ENCODE measurements at places on chromosomes 5 and 9. TPM values are rescaled to one million over a fixed set of nuclear protein-coding genes. Genes with fewer than 3 reads are reported as not detected.

The ORM2 gene
- not detected for total RNA-seq

GRCh38 chr9:111516061-111516465, 8.9 kb upstream of the ZNF483 start:
- no peak for DNase-seq

DNA sequence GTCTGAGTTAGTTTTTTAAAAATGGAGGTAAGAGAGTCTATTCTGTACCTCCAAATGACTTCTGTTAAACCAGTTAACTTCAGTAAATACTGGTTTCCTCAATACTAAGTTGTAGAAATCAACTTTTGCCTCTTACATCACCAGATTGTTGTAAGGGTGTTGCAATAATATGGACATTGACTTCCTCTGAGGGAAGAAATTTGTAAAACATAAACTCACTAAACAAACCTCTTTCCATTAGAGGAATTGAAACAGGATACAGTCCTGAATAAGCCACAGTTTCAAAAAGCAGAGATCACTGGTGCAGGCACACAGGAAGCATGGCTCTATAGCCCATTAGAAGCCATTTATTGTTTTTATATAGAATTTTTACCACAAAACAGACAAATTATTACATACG, 32.7 kb upstream of the SLCO6A1 start:
- no peak for DNase-seq

The ADCY2 gene
- total RNA-seq: 21.7 TPM

- no peak for DNase-seq
These were observed at the start of gene BNC2 for GRCh38 chr9:16870596-16871335. Gene BNC2, minus strand, starts transcription at chr9:16870670. Its CDS starts 22 bp downstream, at chr9:16870648.

GRCh38 chr9:4769321-4770080, 23.2 kb upstream of the RCL1 start:
- DNase-seq: no peak

DNA sequence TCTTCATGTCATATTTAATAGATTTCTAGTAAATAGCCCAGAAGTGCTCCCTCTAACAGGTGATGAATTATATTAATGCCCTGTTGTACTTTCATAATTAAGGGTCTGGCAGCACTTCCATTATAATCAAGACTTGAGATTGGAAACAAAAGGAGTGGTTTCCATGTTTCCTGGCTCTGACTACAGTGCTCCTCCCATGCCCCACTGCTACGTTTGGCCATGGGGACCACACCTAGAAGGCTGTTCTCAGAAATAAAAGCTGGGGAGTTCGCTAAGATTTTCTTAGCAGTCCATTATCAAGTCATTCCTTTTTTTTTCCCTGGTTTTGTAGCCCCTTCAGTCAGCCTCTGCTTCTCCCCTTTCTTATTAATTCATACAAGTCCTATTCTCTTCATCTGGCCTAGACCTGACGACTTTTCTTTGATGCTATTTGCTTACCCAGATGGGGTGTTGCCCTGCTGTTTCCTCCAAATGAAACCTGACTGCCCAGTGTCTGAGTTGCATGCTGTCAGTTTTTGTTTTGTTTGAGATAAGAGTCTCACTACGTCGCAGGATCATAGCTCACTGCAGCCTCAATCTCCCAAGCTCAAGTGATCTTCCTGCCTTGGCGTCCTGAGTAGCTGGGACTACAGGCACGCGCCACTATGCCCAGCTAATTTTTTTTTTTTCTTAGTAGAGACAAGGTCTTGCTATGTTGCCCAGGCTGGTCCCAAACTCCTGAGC, 312.1 kb upstream of the EFNA5 start:
- DNase-seq: no peak

The ZFP2 gene
- 6.4 TPM for total RNA-seq

GRCh38 chr5:39716532-39717028, 291.8 kb upstream of the DAB2 start:
- no peak for DNase-seq

The KIF4B gene
- total RNA-seq: 0.18 TPM

- no peak for DNase-seq
These were observed 443.7 kb downstream of the DIRAS2 start for GRCh38 chr9:90198956-90199355.

DNA sequence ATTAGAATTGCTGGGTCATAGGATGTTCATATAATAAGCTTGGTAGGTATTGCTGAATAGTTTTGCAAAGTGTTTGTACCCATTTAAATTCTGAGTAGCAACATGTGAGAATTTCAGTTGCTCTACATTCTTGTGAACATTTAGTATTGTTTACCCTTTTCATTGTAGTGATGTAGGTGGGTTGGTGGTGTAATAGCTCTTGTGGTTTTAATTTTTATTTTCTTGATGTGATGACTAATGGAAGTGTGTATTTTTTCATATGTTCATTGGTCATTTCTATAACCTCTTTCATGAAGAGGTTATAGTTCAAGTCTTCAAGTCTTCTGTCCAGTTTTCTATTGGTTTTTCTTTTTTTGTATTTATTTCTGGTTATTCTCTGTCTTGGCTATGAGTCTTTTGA, 34.4 kb downstream of the RASA1 start:
- no peak for DNase-seq
